NCI-H748 treated with DMSO at 0.1 percent for 48 hours (cell line): ENCODE measurements at places on chromosomes 7 and 10.

DNA sequence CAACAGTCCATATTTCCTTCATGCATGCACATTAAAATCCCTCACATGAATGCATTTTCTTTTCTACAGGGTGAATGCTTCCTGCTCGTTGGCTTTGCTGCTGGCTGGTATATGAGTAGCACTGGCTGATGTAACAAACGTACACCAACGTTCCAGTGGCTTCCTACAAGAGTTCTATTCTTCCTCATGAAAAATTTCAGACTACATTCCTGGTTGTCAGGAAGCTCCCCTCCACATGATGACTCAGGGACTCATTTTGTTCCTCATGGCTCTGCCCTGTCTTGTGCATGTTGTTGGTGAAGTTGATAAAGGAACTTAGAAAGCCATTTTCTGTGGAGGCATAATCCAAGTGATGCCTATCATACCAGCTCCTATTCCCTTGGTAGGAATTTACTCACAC lies 470.7 kb upstream of the KLF6 start:
- no peak for DNase-seq

DNA sequence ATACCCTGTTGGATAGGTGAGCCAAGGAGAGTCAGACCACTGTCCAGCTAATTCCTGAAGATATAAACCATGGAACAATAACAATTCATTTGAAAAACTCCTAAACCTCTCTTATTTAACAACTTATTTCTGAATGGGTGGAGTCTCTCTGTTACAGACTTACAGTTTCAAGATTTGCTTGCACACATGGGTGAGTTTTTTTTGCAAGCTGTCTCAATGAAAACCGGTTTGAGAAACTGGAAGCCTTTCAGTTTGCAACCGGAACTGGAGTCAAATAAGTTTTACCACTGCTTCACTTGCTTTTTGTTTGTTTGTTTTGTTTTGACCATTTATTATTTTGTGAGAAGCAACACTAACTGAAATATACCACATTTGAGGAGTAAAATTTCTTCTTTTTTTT lies 243.8 kb downstream of the MTERF1 start:
- DNase-seq = no peak

GRCh38 chr10:99658622-99659030 lies 683 bp upstream of the ENTPD7 start:
- DNase-seq = no peak

- DNase-seq = no peak
Observed at GRCh38 chr7:25944777-25945515, 207.1 kb upstream of the NFE2L3 start.

DNA sequence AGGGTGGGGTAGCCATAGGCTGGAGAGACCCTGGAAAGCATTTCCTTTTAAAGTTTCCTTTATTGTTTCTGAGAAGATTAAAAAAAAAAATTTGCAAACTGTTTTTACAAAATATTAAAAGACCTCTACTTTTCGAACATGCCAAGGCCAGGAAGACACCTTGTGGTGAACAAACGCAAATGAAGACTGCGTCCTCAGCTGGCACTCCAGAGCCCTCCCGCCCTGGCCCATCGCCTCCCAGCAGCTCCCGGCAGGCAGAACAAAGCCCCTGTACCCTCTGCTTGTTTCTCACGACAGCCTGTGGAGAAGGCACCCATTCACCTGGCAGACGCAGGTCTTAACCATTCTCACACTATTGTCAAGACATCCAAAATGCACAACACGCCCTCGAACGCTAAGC lies 56.4 kb downstream of the ESYT2 start:
- DNase-seq = no peak

DNA sequence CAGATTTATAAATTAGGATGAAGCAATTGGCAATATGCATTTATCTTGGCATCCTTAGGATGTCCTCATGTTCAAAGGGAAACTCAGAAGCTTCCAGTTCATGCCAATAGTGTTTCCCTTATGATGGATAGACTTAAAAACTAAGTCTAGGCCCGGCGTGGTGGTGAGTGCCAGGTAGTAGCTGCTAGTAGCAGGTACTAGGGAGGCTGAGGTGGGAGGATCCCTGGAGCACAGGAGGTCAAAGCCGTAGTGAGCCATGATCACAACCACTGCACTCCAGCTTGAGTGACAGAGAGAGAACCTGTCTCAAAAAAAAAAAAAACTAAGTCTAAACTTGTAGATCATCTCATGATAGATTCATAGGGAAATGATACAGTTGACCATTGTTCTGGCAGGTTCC lies 115.0 kb downstream of the DOCK1 start:
- no peak for DNase-seq

DNA sequence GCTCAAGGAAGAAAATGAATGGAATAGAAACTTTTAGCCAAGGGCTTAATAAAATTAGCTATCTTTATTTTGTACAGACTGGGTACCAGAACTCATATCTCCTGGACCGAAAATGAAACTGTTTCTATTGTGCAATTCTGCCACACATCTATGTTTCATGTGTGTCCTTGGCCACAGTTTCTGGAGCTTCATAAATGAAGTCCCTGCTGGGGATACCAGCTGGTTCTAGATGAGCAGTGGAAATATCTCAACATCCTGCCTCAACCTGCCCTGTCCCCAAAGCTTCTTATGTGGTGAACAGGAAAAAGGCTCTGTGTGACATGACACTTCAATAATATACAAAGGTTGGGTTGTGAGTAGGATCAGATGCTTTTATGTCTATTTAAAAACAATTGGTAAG lies 310.1 kb upstream of the SORCS1 start:
- DNase-seq = no peak

GRCh38 chr10:102824664-102825063 lies 12.5 kb downstream of the CYP17A1 start:
- no peak for DNase-seq
